ENCODE measurements at places on chromosomes 16 and 17.

DNA sequence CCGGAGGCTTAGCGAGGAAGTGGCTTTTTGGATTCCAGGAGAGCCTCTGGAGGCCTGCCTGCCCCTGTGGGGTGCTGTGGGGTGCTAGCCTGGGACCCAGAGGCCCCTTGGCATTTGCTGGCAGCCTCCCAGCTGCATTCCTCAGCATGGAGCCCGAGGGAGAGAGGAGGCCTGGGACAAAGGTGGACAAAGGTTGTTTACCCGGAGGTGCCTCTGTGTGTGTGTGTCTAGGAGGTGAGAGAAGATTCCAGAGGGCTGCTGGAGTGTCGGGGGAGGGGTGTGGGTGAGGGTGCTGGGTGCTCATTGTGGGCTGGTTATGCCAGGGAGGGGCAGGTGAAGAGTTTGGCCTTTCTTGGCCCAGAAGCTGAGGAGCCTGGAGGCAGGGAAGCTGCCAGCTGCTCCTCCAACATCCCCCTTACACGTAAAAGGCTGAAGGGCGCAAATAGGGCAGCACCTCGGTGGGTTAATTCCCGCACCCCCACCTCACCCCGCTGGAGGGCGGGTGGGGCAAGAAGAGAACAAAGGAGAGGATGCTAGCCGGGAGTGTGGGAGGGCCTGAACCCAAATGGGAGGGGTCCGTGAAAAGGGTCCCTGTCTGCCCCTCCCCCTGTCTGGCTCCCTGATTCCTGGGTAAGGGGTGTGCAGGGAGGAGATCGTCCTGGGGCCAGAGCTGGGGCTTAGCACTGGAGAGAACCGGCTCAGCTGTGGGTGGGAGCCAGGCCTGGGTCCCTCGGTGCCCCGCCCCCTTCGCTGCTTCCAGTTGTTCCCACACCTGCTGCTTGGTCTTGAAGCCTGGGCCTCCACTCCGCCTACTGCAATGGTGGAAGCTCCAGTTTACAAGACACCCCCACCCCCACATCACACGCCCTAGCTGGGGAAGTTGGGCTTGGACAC lies 9.9 kb downstream of the HEXIM2 start:
- DNase-seq, result no peak

GRCh38 chr16:69859105-69859989 lies 91.8 kb upstream of the CLEC18A start:
- DNase-seq, result no peak

- DNase-seq, result peak; percentile 28
These were observed 48.5 kb upstream of the HELZ start for GRCh38 chr17:67293251-67294203.

GRCh38 chr16:8355675-8356074 lies 234.6 kb downstream of the TMEM114 start:
- no peak for DNase-seq

DNA sequence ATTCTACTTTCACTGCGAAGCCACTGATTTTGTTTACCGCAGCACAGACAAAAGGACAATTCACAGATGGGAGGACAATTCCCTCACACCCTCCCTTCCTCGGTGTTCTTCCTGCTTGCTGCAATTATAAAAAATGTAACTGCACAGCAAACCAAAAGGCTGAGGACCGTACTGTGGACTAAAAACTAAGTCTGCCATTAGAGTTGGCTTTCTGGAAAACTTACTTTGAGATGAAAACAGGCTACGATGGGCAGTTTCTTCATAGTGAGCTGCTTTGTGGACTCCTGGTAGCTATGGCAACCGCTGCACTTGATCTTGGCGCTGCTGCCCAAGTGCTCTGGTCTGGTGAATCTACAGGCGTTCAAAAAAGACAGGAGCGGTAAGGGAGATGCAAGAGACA lies 35.2 kb downstream of the USP22 start:
- no peak for DNase-seq

- DNase-seq, result no peak
These were observed 9.6 kb downstream of the SDK2 start for GRCh38 chr17:73634629-73635028.

- DNase-seq, result no peak
These were observed 8.8 kb downstream of the POLR3K start for GRCh38 chr16:44655-45054.

DNA sequence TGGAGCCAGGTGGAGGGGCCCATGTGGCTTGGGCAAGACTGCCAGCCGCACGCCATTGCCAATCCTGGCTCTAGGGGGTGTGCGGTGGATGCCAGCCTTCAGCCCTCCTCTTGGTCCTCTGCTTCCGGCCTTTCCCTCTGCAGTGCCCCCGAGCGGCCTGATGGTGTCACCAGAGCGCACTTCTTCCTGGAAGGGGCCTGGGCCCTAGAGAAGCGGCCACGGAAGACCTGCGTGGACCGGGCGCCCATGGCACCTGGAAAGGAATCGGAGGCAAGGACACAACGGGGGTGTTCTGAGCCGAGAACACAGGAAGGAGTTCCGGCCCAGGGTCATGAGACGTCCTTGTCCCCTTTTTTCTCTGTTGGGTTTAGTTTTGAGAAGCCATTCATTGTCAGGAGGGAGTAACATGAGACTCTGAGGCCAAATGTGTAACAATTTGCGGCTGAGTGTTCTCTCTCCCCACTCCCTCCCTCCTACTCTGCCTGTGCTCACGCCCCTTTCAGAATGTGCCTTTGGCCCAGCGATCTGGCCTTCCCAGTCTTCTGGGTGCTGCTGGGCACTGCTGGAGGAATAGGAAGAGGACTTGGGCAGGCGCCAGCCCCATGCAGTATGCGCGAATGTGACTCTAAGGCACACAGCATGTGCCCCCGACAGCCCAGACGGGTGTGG lies 92.8 kb downstream of the IRX3 start:
- DNase-seq, result no peak

All from stimulated activated CD8-positive, alpha-beta memory T cell treated with anti-CD3 and anti-CD28 coated beads, Interleukin-7, amount 100 ng/mL, for 24 hours (primary cell).